T-helper 1 cell (primary cell): ENCODE measurements at places on chromosomes 7 and 10.

DNA sequence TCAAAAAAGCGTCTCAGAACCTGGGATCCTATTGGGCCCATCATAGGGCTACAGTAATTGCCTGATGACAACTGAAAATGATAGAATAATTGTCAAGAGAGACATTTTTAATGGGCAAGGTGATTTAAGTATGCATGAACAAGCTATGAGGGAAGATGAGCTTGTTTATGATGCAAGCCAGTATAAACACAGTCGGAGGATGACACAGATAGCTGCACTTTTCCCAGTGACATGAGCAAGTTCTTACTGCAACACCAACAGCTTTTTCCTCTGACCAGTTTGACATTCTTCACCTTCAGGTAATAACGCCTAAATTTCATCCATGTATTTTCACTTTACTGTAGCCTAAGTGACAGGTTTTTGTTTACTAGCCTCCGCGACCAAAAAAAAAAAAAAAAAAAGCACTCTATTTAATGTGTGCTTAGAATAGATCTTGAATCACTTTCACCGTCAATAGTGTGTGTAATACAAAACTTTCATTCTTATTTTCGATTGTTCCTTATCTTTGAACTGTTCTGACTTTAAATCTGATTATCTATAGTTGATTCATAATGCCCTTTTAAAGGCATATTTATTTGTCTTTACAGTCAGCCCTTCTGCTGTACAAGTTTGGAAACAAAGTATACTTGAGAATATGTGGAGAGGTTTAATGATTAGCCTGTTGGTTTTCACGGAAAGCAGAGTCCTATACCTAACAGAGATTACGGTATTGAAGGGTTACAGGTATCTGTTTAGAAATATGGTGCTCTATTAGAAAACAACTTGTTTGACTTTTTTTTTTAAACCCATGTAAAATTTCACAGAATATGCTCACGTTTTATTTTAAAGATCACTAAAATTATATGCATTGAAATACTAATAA, 1.7 kb downstream of the FOXP2 start:
- DNase-seq = no peak

DNA sequence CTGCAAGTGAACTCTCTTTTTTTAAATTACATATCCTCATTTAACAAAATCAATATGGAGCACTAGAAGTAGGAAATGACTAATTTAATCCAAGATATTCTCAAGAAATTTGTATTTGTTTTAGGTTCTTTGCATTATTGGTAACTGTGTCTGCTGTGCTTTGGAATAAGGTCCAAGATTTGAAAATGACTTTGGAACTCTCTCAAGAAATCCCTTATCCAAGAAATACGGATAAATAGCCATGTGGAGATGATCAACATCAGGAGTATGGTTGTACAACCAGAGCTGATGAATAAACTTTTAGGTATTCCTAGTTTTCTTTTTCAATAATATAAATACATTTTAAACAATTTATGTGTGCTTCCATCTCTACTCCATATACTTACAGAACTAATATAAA, 279.9 kb upstream of the SEMA3C start:
- no peak for DNase-seq

DNA sequence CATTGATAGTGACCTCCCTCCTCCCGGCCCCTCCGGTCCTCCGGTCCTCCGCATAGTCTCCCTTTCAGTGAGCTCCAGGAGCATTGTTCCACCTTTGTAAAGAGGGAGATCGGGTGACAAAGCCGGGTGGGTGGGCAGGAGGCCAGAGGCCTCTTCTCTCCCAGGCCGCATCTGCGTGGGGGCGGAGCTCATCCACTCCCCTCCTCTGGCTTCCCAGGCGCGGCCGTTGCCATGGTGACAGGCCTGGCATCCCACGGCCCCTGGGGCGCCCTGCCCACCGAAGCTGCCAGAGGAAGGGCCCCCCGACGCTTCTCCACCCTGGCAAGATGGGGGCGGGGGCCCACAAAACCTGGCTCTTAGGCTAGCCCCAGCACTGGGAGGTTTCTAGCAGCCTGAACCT, 4.4 kb upstream of the FZD9 start:
- no peak for DNase-seq

GRCh38 chr7:155804897-155805825, 7.1 kb downstream of the SHH start:
- no peak for DNase-seq

DNA sequence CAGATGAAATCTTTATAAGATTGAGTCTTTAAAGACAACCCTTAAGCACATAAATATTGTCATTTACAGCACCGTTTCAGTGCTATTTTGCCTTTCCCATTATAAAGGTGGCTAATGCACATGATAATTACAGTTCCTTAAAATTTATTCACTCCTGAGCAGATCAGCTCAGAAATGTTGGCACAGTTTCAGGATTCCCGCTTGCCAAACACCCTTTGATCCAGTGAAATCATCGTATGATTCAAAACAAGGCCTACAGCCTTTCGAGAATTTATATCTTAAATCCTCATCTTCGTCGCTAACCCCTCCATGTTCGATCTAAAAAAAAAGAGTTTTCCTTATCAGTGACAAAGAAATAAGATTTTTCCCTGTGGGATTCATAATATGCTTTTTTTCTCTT, 14.1 kb upstream of the SOSTDC1 start:
- no peak for DNase-seq

DNA sequence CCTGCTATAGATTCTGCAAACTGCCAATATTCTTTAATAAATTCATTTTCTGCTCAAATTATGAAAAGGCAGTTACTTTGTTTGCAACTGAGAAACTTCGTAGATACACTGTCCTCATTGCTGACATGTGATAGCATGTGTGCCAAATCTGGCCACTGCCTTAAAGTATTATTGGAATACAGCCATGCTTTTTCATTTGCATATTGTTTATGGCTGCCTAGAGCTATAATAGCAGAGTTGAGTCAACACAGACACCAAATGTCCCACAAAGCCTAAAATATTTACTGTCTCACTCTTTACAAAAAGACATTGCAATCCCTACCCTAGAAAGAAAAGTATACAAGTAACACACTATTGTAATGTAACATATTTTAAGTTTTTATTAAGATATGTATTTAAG, 647.4 kb downstream of the XPNPEP1 start:
- DNase-seq = no peak

GRCh38 chr10:48981310-48981907, 41.8 kb upstream of the LRRC18 start:
- DNase-seq = peak; percentile 20

DNA sequence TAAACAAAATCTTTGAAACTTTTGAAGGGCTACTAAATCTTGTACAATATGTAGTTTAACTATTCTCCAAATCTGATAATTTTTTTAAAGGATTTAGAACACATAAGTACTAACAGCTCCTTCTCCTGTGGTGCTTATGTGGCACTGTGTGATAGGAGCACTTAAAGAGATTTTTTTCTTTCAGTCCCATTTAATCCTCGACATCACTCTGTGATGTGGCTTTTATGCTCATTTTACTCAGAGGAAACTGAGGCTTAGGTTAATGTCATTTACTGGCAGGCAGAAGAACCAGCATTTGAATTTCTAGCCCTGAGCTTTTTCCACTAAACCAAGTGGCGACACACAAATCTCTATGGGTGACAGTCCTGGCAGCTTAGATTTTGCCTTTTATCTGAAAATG, 92.4 kb downstream of the SAMD9 start:
- DNase-seq = no peak
